ENCODE measurements at places on chromosomes 1 and 21.

- peak; percentile 51 for DNase-seq
These were observed 47.4 kb upstream of the OSBPL9 start for GRCh38 chr1:51569284-51570062.

GRCh38 chr1:39852214-39852791, 31.0 kb downstream of the TRIT1 start:
- DNase-seq, result no peak

DNA sequence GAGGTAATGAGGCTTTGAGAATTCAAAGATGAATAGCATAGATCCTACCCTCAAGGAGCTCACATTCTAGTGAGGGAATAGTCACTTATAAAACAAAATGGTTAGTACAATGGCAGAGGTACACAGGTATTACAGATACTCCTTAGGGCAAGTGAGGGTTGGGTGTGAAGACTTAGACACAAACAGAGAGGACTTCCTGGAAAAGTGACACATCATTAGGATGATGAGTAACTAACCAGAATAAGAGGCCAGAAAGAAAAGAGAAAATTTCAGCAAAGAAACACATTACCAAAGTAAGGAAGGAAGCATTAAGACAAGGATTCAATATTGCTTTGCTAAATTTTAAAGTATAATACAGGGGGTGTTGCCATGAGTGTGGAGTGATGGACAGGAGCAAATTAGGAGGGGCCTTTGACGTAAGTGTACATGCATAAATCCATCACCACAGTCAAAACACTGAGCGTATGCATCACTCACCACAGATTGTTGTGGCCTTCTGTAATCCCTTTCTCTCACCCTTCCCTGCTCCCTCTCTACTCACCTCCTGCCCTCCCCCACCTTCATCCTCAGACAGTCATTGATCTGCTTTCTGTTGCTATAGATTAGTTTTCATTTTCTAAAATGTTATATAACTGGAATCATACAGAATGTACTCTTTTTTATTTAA, 7.9 kb downstream of the CD53 start:
- no peak for DNase-seq

DNA sequence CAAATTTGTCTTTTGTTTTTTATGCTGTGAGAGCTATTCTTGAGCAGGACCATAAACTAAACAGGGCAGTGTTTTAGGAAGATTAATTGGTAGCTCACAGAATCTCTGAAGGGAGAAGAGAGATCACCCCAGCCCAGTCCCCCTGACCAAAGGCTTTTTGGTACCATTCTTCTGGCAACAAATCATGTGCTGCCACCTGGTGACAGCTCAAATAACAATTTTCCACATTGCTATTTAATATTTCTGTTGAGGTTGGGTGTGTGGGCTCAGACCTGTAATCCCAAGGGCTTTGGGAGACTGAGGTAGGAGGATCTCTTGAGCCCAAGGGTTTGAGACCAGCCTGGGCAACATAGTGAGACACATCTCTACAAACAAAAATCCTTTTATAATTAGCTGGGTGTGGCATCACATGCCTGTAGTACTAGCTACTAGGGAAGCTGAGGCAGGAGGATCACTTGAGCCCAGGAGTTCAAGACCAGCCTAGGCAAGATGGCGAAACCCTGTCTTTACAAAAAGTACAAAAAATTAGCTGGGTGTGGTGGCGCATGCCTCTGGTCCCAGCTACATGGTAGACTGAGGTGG, 2.2 kb upstream of the TESK2 start:
- DNase-seq, result peak; percentile 75

GRCh38 chr1:43569175-43569574, 38.5 kb downstream of the PTPRF start:
- DNase-seq, result no peak

GRCh38 chr1:15684468-15685291, 560 bp downstream of the PLEKHM2 start:
- no peak for DNase-seq

DNA sequence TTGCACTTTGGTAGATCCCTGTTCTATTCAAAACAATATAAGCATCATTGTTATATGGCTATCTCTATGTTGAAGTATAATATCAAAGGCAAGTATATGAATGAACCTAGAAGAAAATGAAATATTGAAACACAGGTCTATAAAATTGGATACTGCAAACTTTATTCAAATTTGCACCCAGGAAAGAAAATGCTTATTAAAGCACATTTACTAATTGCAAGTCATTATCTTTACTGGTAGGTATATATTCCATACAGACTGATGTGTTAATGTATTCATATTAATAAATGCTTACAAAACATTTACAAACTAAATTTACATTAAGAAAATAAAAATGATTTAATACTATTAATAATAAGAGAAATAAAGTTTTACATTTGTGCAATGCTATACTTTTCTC, 469.8 kb downstream of the NCAM2 start:
- DNase-seq, result no peak

DNA sequence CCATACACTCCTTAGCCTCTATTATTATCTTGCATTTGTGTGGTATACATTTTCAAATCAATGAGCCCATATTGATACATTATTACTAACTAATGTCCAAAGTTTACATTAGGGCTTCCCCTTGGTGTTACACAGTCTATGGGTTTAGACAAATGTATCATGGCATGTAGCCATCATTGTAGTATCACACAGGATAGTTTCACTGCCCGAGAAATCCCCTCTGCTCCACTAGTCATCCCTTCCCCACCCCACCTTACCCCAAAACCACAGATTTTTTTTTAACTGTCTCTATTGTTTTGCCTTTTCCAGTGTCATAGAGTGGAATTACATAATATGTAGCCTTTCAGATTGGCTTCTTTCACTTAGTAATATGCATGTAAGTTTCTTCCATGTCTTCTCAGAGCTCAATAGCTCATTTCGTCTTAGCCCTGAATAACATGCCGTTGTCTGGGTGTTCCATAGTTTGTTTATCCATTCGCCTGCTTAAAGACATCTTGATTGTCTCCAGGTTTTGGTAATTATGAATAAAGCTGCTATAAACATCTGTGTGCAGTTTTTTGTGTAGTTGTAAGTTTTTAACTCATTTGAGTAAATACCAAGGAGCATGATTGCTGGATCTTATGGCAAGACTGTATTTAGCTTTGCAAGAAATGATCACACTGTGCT, 86.4 kb upstream of the LYST start:
- DNase-seq, result peak; percentile 69

GRCh38 chr21:44887126-44887806, 13.8 kb upstream of the PTTG1IP start:
- no peak for DNase-seq

DNA sequence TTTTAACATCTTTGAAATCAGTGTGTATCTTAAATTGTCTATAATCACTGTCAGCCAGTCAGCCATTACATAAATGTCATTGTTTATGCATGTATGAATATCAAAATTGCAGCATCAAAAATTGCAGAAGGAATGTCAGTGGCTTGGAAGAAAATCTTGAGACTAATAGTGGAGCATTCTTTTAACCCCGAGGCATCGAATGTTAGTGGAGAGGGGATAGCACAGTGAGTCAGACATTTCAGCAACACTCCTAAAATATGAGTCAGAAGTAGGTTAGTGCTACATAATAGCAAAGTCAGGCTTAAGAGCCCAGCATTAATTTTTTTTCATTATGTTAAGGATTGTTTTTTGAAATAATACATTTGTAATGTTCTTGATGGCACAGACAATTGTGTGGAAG, 45.5 kb downstream of the SNRPE start:
- peak; percentile 94 for DNase-seq

DNA sequence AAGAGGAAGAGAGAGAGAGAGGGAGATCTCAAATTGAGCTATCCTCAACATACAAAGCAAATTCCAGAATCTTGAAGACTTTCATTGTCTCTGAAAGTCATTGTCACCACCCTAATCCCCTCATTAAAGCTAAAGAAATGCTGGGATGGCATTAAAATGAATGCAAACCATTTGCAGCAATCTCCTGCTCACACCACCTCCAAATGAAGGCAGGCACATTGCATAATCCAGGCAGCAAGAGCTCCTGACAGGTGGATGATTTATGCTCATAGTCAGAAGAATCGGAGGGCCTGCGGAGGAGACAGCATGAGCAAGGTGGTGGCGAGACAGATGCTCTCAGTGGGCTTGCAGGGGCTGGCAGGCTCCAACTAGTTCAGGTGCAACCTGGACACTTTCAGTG, 90.2 kb downstream of the ESRRG start:
- no peak for DNase-seq

DNA sequence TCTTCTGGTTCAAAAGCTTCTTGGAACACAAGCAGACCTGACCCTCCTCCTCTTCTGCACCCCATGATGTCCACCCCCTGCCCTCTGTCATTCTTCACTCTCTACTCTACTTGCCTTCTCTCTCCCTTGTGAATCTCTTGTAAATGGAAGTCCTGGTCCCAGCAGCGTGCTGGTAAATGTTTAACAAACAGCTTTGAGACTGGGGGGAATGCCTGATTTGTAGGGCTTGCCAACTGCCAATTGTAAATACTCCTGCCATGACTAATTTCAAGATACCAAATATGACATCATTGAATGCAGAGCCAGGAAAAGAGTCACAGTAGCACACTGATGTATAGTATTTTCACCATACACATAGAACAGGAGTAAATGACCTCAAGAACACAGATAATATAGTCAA, 40.9 kb upstream of the LRRN2 start:
- DNase-seq, result peak; percentile 52

GRCh38 chr1:89260566-89261255, 11.9 kb downstream of the GBP5 start:
- DNase-seq, result peak; percentile 10

- DNase-seq, result no peak
These were observed 21.3 kb downstream of the C1QB start for GRCh38 chr1:22674410-22674749.

GRCh38 chr1:226635456-226635941, 86.9 kb downstream of the STUM start:
- DNase-seq, result no peak

GRCh38 chr21:19468991-19469715, 1065.6 kb upstream of the TMPRSS15 start:
- no peak for DNase-seq

DNA sequence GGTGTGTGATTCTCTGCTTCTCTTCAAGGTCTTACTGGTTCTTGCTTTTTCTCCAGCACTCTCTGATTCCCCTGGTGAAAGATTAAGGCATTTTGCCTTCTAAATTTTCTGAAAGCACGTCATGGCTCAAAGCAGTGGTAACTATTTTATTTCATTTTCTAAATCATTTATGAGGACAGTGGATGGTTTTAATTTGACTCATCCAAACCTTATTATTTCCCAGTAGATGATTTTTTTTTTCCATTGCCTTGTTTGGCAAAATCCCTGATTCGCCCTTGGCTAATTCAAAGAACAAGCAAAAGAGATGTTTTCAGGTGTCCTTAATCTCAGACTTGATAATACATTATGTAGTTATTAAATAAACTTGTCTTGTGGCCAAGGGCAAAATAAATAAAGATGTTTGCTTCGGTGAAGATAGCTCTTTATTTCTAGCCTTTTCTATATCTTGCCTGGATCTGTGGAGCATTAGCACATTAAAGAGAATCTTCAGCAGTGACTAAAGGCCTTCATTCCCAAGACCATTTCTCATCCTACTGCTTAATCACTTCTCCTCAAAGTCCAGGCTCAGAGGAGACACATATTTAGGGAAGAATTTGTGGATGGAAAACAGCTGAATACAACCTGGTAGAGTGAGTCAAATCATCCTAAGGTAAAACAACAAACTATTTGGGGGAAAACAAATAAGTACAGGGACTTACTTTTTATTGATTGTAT, 359.8 kb downstream of the DUSP10 start:
- no peak for DNase-seq

GRCh38 chr1:244965185-244966030, 101.1 kb upstream of the HNRNPU start:
- DNase-seq, result no peak

DNA sequence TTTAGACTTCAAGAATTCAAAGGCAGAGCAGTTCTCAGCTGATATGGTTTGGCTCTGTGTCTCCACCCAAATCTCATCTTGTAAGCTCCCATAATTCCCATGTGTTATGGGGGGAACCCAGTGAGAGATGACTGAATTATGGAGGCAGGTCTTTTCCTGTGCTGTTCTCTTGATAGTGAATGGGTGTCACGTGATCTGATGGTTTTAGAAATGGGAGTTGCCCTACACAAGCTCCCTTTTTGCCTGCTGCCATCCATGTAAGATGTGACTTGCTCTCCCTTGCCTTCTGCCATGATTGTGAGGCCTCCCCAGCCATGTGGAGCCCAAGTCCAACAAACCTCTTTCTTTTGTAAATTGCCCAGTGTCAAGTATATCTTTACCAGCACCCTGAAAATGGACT, 146.5 kb downstream of the EIF4G3 start:
- DNase-seq, result no peak

- peak; percentile 76 for DNase-seq
These were observed 1.4 kb upstream of the FOXD2 start for GRCh38 chr1:47436304-47436978.

DNA sequence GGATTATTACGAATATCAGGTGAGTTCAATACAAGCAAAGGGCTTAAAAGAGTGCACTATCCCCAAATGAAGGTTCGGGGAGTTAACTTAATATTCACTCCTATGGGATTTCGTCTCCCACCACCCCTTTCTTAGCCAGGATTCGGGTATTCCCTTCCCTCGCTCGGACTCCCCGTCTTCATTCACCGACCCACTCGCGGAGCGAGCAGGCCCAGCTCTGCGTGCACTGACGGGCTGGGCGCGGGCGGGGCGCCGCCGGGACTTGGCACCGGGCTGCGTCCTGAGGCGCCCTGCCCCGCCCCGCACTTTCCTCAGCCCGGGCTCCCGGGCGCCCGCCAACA, 7.7 kb upstream of the MPZL1 start:
- DNase-seq, result no peak

DNA sequence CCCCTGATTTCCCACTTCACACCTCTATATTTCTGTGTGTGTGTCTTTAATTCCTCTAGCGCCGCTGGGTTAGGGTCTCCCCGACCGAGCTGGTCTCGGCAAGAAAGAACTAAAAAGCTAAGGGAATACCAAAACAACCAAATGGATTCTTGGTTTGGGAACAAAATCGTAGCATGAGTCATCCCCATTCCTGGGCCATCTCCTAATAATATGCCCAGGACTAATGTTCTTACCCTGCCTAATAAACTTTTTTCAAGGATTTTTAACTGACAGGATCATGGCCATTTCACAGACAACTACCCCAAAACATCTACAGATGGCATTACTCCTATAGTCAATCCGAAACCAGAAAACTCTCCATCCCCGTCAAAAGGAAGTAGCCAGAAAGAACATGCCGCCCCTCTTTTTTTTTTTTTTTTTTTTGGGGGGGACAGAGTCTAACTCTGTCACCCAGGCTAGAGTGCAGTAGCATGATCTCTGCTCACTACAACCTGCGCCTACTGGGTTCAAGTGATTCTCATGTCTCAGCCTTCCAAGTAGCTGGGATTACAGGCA, 4.1 kb upstream of the HPDL start:
- no peak for DNase-seq

GRCh38 chr1:247212012-247212411, 40.2 kb upstream of the ZNF124 start:
- no peak for DNase-seq

- DNase-seq, result peak; percentile 37
These were observed 21.7 kb upstream of the PEF1 start for GRCh38 chr1:31666263-31666963.

- DNase-seq, result no peak
These were observed 142.8 kb downstream of the PRDM16 start for GRCh38 chr1:3211582-3212375.

- DNase-seq, result no peak
These were observed 11.5 kb downstream of the TMPRSS3 start for GRCh38 chr21:42384156-42384945.

GRCh38 chr1:203126866-203127665, 460 bp upstream of the ADORA1 start:
- no peak for DNase-seq

- DNase-seq, result no peak
These were observed 373.4 kb upstream of the TMPRSS15 start for GRCh38 chr21:18776936-18777335.
